Left lung (tissue), 14 donors: ENCODE measurements at places on chromosomes 5 and 9. TPM values are rescaled to one million over a fixed set of nuclear protein-coding genes. Genes with fewer than 3 reads are reported as not detected.

DNA sequence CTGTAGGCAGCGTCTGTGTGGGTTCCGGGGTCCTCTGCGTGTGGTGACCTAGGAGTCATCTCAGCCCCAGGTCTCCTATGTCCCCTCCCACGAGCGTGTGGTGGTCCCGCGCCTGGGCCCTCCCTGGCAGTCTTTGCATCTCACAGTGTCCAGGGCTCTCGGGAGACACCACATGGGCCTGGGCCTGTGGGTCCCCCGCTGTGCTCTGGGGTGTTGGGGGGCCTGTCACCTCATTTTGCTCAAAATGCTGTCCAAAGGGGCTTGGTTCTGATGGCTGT, 27.1 kb downstream of the CEP72 start:
- DNase-seq = no peak

The FBXW5 gene
- 59.6 TPM for polyA plus RNA-seq

The NEUROG1 gene
- not detected for polyA plus RNA-seq

GRCh38 chr5:62486672-62487071, 74.1 kb downstream of the IPO11 start:
- no peak for DNase-seq

DNA sequence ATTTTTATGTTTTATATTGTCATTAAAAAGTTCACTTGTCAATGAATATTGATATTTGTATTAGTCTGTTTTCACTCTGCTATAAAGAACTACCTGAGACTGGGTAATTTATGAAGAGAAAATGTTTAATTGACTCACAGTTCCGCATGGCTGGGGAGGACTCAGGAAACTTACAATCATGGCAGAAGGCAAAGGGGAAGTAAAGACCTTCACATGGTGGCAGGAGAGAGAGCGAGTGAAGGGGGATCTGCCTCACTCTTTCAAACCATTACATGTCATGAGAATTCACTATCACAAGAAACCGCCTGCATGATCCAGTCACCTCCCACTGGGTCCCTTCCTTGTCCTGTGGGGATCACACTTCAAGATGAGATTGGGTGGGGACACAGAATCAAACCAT, 27.4 kb downstream of the SRD5A1 start:
- DNase-seq = no peak

GRCh38 chr5:181108578-181109165, 22.3 kb downstream of the OR2V1 start:
- DNase-seq = no peak

GRCh38 chr5:59264639-59265245, 628.8 kb downstream of the PDE4D start:
- DNase-seq = no peak

- no peak for DNase-seq
Measured at GRCh38 chr9:95101326-95101725, 216.2 kb downstream of the FANCC start.

The OBP2B gene
- polyA plus RNA-seq = not detected

- DNase-seq = no peak
Measured at GRCh38 chr9:87579781-87580541, 82.3 kb downstream of the DAPK1 start.

- no peak for DNase-seq
Measured at GRCh38 chr9:19876569-19877316, 87.9 kb upstream of the SLC24A2 start.

The PPP2R2B gene
- polyA plus RNA-seq = 0.44 TPM

The ARHGEF37 gene
- polyA plus RNA-seq = 6.0 TPM

The IFNA17 gene
- polyA plus RNA-seq = not detected

- DNase-seq = no peak
Measured at GRCh38 chr5:76930083-76930482, 22.8 kb upstream of the CRHBP start.

- DNase-seq = no peak
Measured at GRCh38 chr9:20872340-20872977, 159.0 kb downstream of the HACD4 start.

GRCh38 chr9:125894566-125894965, 147.4 kb downstream of the PBX3 start:
- no peak for DNase-seq

The CDH9 gene
- polyA plus RNA-seq = 0.20 TPM

DNA sequence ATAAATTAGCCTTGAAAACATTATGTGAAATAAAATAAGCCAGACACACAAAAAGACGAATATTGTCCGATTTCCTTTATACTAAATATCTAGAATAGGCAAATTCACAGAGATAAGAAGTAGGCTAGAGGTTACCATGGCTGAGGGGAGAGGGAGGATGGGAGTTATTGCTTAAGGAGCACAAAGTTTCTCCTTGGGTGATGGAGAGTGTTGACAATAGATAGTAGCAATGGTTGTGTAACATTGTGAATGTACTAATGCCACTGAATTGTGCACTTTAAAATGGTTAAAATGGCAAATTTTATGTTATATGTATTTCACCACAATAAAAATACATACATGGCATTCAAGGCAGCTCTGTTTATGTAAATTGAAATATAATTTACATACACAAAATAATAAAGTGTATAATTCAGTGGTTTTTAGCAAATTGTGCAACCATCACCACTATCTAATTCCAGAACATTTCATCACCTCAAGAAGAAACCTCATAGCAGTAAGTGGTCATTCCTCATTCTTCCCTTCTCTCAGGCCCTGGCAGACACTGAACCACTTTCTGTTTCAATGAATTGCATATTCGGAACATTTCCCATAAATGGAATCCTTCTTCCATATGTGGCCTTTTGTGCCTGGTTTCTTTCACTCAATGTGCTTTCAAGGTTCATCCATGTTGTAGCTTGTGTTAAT, 59.2 kb downstream of the NDST1 start:
- no peak for DNase-seq

DNA sequence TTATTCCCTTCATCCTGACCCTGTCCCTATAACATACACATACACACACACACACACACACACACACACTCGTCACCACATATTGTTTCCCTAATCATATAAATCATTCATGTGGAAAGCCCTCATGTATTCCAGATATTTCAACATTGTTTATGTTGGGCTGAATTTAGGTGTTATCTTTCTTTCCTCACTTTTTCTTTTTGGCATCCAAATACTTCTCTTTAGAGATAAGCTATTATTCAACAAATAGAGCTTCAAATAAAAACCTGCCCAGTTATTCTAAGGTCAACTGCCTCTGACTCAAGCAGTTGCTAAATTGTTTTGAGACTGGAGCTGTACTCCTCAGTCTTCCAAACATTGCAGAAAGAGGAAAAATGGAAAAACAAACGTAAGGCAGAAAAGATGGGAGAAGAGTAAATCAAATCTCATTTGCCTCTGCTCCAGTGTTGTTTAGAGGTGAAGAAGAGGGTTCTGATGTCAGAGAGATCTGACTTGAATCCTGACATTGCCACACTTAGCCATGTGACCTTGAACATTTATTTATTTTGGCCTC, 215.7 kb downstream of the GAS1 start:
- no peak for DNase-seq

GRCh38 chr9:21434202-21435014, 5.8 kb upstream of the IFNA1 start:
- peak; percentile 22 for DNase-seq

The SCGB3A2 gene
- polyA plus RNA-seq = 1,881 TPM

DNA sequence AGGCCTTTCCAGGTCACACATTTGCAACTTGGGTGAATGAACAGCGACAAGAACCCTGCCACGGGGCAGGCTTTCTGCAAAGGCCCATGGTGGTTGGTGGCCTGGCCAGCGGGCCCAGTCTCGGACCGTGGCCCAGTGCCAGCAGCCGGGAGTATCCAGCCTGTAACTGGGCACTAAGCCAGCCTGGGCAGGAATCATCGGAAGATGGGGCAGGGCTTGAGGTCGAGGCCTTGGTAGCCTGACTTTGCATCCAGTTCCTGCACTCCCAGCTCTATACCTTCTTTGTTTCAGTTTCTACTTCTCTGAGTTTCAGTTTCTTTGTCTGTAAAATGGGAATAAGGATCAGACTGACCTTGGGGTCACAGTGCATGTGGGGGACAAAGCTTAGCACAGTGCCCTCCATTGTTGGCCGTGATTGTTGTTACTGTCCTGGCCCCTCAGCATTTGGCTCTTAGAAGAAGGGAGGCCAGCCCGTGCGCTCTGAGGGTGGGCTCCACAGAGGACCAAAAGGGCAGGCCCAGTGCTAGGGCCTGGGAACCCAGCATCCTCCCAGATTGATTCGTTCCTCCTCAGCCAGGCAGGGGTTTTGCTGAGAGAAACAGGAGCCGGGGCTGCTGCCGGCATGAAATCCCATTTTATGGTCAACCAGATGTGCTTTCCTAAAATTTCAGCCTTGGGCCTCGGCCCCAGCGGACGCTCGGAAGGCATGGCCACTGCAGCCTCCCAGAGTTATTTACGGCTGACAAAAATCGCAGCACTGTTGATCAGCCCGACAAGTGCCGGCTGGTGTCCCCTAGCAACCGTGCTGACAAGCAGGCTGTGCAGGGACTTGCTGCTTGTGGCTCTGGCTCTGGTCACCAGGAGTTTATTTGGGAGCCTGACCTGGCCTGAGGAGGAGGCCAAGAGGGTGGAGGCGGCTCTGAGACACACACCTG, 43.6 kb downstream of the JADE2 start:
- no peak for DNase-seq

DNA sequence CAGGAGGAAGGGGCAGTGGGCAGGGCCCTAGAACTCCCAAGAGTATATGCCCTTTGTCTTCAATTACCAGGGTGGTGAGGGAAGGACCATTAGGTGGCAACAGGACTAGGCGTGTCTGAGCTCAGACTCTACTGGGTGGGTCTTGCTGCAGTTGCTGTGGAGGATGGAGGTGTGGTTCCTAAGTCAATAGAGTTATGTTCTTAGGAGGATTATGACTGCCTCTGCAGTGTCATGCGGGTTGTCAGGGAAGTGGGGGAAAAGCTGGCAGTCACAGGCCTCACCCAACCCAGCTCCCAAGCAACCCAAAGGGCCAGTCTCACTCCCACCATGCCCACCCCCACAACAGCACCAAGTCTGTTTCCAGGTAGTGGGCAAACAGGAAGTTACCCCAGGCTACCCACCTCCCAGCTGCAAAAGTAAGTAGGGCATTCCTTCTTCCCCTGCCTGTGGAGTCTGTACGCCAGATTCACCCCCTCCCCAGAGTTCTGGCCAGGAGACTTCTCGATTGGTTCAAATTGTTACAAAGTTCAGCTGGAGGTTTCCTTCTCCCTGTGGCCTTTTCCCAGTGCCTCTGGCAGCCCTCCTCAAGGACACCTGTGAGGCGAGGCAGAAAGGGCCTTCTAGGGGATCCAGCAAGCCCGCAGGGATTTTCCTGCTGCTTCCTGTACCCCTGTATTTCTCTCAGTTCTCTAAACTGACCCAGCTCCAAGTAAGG, 145.3 kb downstream of the HINT1 start:
- DNase-seq = no peak

- no peak for DNase-seq
Measured at GRCh38 chr5:16461782-16462181, 3.8 kb downstream of the ZNF622 start.

DNA sequence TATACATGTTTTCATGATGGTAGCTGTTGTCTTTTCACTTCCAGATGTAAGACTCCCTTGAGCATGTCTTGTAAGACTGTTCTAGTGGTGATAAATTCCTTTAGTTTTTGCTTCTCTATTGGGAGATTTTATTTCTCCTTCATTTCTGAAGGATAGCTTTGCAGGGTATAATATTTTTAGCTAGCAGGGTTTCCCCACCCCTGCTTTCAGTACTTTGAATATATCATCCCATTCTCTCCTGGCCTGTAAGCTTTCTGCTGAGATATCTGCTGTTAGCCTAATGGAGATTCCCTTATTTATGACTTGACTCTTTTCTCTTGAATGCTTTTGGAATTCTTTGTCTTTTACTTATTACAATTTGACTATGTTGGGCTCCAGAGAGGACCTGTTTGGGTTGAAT, 211.0 kb downstream of the GDNF start:
- DNase-seq = no peak

DNA sequence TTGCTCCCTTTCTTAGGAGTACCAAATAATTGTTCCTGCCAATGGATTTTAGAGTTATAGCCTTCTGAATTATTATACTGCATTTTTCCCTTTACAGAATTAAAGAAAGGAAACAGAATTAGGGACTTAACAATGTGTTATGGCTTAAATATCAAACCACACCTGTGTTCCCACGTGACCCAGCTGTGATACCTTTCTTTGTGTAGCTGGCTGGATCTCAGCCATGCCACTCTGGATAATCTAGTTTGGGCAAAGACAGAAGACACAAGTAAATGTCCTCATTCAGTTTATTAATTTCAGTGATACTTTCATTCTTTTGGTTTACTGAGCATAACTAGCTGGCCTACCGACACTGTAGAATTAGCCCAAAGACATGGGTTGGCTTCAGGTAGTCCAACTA, 417.2 kb upstream of the ADAMTS16 start:
- DNase-seq = no peak

The OTP gene
- polyA plus RNA-seq = not detected

DNA sequence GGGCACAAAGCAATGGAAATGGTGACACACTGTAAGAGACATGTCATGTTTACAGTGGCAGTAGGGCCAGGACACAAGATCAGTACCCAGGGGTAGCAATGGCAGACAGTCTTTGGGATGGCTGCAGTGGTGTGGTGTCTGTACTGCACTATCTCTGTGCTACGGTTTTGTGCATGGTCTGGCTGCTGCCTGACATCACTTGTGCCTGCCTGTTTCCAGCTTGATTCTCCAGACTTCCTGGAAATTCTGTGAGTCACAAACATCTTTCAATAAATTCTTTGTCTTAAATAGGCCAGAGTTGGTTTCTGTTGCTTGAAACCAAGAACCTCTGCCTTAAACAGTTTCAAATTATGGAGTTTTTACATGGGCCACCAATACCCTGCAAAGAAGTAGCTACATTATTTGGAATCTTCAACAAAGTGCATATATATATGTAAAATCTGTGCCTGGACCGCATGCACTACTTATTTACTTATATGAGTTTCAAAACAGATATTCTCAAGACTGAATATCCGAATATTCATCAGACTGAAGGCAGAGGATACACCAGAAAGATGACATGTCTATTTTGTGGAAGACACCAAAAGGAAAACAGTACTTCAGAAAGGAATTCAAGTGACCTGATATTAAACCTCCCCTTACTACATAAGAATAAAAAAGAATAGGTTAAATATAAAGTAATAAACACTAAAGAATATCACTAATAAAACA, 188.1 kb downstream of the RFX3 start:
- no peak for DNase-seq

The LCN15 gene
- polyA plus RNA-seq = 0.10 TPM

- DNase-seq = no peak
Measured at GRCh38 chr5:136007271-136007670, 21.5 kb upstream of the TGFBI start.

DNA sequence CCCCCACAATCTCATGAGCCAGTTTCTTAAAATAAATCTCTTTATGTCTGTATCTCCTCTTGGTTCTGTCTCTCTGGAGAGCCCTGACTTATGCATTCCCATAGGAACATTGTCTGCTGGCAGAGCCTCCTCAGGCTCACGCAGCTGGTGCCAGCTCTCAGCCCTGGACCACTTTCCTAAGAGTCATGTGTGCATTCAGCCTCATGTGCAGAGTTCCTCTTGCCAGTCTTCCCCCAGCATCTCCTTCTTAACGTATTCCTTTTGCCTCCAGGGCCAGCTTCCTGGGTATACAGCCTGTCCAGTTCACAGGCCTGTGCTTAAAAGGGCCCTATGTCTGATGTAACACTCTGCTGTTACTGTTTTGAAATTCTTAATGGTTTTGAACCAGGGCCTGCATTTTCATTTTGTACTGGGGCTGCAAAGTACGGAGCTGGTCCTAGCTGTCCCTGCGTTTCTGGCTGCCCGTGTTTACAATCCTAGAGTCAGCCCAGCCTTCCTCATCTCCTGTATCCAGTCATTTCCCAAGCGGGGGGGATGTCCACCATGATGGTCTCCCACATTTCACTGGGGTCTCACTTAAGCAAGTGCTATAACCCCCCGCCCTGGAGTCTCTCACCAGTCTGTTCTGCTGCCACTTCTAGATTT, 18.1 kb downstream of the ANKRD33B start:
- DNase-seq = no peak
